SK-MEL-5 (cell line): ENCODE measurements at places on chromosomes 3 and 15.

- no peak for DNase-seq
Measured at GRCh38 chr3:52186729-52187128, 11.2 kb upstream of the ALAS1 start.

DNA sequence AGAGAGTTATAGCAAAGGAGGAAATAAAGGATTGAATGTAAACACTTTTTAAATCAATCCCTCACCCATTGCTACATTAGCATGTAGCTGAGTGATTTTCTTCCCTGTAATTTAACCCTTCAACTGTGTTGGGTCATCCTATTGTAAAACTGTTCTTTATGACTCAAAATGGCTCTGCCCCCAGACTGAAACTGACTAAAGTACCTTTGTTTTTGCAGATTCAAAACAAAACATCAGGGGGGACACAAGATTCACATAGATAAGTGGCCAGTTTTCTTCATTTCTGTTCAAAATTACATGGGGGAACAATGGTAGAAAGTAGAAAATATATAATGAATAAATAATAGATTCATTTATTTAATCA is 268.4 kb downstream of the IGSF11 start:
- no peak for DNase-seq

- DNase-seq = no peak
Measured at GRCh38 chr15:63191895-63192618, 2.7 kb downstream of the RAB8B start.

DNA sequence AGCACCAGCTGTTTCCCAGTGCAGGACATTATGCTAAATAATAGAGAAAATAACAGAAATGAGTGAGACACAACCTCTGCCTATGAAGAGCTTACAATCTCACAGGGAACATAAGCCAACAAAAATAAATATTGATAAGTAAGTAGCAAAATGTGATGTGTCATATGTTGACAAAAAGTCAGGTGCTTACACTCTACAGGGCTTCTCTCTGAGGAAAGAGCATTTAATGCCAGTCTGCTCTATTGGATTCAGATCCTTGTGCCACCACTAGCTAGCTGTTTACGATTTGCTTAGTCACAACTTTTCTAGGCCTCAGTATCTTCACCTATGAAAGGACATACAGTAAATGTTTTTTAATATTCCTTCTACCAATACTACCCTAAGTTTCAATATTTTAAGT is 500.9 kb upstream of the NAALADL2 start:
- no peak for DNase-seq
